ENCODE measurements at places on chromosomes 13 and 19.
A peak's percentile ranks its signal among the peaks of the same experiment; 100 is the strongest.

- no peak for DNase-seq
Measured at GRCh38 chr19:45773384-45773783, 4.3 kb upstream of the SIX5 start.

DNA sequence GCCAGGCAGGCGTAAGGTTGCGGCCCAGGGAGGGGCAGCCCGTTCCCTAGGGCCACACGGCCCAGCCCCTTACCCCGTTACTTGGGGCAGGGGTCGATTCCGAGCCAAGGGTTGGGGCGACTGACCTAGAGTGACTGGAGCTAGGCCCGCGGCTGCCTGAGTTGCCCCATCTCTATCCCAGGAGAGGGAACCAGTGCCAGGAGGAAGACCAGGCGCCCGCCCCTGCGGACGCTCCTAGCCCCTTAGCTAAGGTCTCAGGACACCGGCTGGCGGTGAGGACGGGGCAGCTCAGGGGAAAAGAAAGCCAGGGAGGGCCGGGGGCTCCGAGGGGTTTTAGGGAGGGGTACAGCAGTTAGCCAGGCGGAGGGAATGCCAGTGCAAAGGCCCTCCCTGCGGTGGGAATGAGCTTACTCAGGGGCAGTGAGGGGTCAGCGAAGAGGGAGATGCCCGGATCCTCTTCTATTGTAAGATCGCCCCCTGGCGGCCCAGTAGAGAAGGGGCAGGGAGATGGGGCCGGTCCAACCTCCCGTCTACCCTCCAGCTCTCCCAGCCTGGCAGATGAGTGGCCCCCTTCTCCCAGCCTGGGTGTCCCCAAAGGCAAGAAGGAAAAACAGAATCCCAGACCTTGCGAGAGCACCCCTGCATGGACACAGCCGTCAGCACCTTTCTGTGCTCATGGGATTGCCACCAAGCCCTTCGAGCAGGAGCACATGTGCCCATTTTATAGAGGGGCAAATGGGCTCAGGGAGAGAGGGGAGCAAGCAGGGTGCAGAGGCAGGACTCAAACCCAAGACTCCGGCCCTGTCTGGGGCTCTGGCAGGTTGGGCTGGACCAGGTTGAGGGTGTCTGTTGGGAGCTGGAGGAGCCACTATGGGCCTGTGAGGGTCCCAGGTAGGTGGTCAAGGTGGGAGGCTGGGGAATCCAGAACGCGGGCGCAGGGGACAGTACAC lies 16.3 kb downstream of the CILP2 start:
- peak; percentile 69 for DNase-seq

- DNase-seq = no peak
Measured at GRCh38 chr19:2942928-2943640, 1.7 kb downstream of the ZNF77 start.

GRCh38 chr19:44785993-44786392 lies 8.3 kb downstream of the CBLC start:
- no peak for DNase-seq

DNA sequence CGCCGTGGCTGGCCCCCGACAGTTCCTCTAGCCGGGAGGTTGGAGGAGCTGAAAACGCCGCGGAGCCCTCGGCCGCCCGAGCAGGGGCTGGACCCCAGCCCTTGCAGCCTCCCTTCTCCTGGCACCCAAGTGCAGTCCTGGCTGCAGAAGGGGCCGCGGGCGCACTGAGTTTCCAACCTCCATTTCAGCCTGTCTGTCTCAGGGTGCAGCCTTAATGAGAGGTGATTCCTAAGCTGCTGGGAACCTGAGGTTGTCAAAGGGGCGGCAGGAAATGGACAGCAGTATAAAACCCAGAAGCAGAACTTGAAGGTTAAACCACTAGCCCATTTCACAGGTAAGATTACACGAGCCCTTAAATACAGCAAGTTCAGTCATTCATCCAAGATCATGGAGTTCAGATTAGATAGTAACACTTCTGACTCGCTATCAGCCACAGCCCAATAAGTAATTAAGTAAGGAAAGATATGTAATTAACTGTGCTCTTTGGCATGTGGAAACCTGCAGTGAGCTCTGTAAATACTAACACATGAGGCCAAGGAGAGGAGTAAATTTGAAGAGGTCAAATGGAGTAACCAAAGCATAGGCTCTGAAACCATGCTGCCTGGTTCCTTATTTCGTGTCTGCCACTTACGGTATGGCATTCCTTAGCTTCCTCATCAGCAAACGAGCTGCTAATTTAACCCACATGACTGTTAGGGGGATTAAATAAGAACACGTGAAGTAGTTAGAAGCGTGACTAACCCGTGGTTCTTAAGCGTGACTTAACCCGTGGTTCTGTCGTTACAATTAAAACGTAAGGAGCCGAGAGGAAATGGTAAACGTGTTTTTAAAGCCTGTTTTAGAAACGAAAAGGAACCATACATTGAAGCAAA lies 686 bp downstream of the SETDB2 start:
- DNase-seq = peak; percentile 19

GRCh38 chr13:23620211-23620610 lies 50.0 kb downstream of the TNFRSF19 start:
- DNase-seq = no peak

- DNase-seq = no peak
Measured at GRCh38 chr13:110187641-110188161, 119.3 kb downstream of the COL4A1 start.

DNA sequence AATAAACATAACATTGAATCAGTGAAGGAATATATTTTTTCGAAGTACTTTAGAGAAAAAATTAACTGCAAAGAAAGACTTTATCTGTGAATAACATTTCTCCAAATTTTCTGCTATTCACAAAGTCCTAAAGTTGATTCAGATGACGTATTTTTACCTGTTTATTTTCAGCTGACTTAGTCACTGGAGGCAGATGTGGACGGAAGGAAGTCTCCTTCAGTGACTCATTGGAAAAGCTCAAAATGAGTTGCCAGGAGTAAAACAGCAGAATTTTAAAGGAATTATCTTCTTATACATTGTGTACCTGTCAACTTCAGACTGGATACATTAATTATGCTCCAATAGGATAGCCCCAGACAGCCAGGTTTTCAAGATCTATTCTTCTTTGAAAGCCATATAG lies 679.3 kb upstream of the GPC6 start:
- no peak for DNase-seq

- DNase-seq = peak; percentile 59
Measured at GRCh38 chr19:35346193-35347052, 1.3 kb upstream of the FFAR1 start.

- DNase-seq = no peak
Measured at GRCh38 chr19:19527371-19527656, 1.4 kb upstream of the YJEFN3 start.

GRCh38 chr13:106132216-106132615 lies 403.2 kb downstream of the EFNB2 start:
- no peak for DNase-seq

- DNase-seq = no peak
Measured at GRCh38 chr13:97068151-97068550, 73.9 kb upstream of the OXGR1 start.

- DNase-seq = no peak
Measured at GRCh38 chr19:47398707-47399597, 20.4 kb downstream of the MEIS3 start.

DNA sequence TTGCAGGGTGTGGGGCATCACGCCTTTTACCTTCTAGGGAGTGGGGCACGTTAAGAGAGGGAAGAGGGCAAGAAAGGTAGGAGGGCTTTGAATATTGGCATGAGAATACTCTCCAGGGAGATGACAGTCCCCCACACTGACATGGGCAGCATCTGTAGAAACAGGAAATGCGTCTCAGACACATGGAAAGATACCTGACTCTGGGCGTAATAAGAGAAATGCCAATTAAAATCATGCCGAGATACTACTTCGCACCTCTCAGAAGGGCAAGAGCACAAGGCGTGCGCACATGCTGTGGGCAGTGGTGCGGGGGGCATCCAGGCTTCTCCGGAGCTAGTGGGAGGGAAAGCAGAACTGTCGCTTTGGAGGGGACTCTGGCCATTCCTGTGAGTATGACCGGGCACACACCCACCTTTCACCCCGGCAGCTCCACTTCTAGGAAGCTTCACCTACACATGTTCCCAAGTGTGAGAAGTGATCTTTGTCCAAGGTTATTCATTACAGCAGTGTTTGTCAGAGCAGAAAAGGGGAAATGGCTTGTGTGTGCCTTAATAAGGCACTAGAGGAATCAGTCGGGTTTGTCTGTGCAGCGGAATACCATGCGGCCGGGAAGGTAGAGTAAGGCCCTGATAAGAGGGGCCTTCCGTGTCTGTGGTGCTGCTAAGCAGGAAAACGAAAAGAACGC lies 99.5 kb downstream of the SIPA1L3 start:
- no peak for DNase-seq

GRCh38 chr19:7522072-7522922 lies at the start of gene MCOLN1:
Gene MCOLN1, plus strand, starts transcription at chr19:7522624. Its CDS starts 127 bp downstream, at chr19:7522751.
- peak; percentile 99 for DNase-seq

GRCh38 chr13:57673197-57673596 lies 41.7 kb downstream of the PCDH17 start:
- no peak for DNase-seq

- no peak for DNase-seq
Measured at GRCh38 chr13:112997188-112998130, 28.4 kb downstream of the MCF2L start.

- no peak for DNase-seq
Measured at GRCh38 chr19:31511098-31511497, 161.9 kb upstream of the TSHZ3 start.

GRCh38 chr19:49856574-49857021 lies 5.6 kb downstream of the PTOV1 start:
- DNase-seq = no peak

- DNase-seq = no peak
Measured at GRCh38 chr13:50991579-50992521, 82.3 kb downstream of the RNASEH2B start.

DNA sequence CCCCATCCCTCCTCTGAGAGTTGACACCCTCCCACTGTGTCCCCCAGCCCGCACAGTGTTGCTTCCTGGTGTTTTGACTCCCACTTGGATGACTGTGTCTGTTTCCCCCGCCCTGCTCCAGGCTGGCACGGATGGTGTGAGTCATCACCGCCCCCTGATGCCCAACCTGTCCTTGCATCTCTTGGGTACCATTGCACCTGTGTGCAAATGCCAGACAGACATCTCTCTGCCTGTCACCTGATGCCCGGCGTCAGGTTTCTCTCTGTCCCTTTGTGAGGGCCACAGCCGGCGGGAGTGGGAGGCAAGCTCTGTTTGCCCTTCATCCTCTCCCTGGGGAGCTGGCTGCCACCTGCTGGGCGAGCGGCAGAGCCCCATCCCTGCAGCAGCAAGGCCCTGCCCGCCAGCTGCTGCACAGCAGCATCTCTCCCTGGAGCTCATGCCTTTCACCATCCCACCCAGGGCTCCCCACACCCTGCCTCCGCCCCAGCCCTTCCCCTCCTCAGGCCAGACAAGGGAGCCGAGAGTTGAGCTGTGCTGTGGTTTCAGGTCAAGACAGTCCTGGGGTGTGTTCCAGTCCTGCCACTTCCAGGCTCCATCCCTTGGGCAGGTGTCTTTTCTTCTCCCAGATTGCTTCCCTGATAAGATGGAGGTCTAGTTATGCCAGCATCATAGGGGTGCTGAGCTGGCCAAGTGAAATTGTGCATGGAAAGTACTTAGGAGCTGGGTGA lies 29.7 kb downstream of the NKPD1 start:
- no peak for DNase-seq

GRCh38 chr13:97369261-97369893 lies 64.6 kb upstream of the RAP2A start:
- DNase-seq = no peak

DNA sequence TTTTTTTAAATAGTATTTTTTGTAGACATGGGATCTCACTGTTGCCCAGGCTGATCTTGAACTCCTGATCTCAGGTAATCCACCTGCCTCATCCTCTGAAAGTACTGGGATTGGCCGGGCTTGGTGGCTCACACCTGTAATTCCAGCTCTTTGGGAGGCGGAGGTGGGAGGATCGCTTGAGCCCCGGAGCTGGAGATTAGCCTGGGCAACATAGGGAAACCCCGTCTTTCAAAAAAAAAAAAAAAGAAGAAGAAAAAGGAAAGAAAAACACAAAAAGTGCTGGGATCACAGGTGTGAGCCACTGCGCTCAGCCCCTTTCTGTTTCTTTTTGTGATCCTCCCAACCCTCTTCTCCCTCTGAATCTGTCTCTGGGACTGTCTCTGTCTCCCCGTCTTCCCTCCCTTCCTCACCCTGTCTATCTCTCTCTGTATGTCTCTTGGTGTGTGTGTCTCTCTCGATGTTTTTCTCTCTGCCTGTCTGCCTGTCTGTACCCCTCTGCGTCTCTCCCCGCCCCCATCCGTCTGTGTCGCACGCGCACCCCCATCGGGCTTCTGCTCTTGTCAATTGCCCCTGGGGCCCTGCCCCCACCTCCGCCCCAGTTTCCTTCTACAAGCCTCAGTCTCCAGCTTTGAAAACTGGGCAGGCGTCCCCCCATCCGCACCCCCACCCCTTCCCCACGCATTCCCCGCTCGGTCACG lies 540 bp upstream of the ZFP36 start:
- peak; percentile 73 for DNase-seq

DNA sequence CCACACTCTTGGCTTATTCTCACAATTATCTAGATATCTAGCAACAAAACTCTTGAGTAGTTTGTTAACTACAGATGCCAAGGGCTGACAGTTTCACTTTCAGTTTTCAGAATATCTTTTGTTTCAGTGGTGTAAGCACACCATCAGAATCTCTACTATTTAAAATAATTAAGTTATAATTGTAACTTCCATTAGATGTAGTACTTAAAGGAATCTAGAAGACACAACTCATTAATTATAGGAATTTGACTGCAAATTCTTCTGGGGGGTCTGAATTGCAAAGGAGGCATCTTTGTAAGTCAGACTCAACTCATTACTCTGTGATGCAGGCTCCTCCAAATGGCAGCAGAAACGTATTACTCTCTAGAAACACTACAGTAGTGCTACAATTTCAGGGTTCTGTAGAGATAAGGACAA lies 44.9 kb upstream of the USPL1 start:
- no peak for DNase-seq

- DNase-seq = no peak
Measured at GRCh38 chr13:109949397-109949796, 163.0 kb upstream of the IRS2 start.

DNA sequence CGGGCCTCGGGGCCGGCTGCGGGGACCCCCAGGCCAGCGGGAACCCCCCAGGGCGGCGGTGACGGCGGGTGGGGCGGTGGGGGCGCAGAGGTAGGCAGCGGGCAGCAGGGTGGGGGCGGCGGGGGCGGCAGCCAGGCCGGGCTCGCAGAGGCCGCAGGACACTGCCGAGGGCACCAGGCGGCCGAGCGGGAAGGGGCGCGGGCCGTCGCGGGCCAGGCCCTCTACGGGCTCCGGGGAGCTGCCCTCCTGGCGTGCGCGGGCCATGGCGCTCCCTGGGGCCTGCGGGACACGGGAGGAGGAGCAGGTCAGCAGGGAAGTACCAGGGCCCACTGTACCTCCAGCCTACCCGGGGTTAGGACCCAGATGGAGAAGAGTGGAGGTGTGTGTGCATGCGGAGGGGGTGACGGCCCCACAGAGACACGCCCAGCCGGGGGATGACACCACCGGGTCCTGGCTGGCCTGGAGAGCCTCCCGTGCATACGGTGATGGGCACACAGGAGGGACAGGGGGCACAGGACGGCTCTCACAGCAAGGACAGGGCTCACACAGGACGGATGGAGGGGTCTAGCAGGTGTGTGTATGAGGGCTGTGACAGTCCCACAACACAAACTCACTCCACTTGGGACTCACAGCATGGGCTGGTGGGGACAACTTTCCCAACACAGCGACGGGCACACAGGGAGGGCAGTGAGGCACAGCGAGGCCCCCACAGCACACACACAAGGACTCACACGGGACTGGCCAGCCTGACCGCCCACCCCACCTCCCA lies 2.6 kb downstream of the BBC3 start:
- no peak for DNase-seq

All from stimulated activated CD4-positive, alpha-beta T cell treated with anti-CD3 and anti-CD28 coated beads, Interleukin-12 subunit alpha, Interleukin-12 subunit beta, amount 100 ng/mL, for 48 hours (primary cell).